Vagina (tissue), 2 donors: ENCODE measurements at places on chromosomes 1 and 21.

DNA sequence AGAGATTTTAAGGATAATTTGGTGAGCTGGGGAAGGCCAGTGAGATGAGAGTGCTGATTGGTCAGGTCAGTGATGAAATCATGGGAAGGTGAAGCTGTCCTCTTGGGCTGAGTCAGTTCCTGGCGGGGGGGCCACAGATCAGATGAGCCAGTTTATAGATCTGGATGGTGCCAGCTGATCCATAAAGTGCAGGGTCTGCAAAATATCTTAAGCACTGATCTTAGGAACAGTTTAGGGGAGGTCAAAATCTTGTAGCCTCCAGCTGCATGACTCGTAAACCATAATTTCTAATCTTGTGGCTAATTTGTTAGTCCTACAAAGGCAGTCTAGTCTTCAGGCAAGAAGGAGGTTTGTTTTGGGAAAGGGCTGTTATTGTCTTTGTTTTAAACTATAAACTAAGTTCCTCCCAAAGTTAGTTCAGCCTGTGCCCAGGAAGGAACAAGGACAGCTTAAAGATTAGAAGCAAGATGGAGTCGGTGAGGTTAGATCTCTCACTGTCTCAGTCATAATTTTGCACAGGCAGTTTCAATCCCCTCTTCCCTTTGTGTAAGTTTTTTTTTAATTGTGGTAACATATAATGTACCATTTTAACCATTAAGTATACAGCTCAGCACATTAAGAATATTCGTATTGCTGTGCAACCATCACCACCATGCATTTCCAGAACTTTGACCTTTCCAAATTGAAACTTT, 39.4 kb downstream of the PTAFR start:
- no peak for DNase-seq

DNA sequence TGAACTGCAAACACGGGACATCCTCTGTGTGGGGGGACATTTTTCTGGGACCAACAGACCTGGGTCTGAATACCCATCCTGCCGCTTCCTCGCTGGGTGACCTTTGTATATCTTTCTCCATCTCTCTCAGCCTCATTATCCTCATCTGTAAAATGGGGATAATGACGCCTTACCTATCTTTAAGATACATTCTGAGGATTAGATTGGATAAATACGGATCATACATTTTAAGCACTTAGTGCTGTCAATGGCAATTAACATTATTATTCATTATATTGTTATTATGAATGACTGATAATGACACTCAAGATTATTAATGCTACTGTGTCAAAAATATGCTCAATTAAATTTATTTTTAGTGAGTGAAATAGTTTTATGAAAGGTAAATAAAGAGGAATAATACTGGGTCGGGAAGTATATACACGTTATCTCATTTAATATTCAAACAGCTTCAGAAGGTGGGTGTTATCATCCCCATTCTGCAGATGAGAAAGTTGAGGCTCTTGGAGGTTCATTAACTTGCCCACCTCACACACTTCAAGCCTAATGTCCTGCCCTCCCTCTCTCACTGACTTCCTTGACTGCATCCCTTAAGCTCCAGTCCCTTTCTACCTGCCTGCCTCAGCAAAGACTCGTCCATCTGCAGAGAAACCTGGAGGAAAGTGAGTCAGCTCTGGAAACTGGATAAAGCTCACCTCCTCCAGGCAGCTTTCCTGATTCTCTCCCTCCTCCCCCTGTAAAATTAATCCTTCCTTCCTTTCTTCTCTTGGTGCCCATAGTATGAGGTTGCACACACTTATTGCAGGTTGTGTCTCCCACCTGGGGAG, 120.7 kb upstream of the JUN start:
- no peak for DNase-seq

GRCh38 chr1:184803180-184803492, 48.5 kb upstream of the EDEM3 start:
- DNase-seq, result no peak

DNA sequence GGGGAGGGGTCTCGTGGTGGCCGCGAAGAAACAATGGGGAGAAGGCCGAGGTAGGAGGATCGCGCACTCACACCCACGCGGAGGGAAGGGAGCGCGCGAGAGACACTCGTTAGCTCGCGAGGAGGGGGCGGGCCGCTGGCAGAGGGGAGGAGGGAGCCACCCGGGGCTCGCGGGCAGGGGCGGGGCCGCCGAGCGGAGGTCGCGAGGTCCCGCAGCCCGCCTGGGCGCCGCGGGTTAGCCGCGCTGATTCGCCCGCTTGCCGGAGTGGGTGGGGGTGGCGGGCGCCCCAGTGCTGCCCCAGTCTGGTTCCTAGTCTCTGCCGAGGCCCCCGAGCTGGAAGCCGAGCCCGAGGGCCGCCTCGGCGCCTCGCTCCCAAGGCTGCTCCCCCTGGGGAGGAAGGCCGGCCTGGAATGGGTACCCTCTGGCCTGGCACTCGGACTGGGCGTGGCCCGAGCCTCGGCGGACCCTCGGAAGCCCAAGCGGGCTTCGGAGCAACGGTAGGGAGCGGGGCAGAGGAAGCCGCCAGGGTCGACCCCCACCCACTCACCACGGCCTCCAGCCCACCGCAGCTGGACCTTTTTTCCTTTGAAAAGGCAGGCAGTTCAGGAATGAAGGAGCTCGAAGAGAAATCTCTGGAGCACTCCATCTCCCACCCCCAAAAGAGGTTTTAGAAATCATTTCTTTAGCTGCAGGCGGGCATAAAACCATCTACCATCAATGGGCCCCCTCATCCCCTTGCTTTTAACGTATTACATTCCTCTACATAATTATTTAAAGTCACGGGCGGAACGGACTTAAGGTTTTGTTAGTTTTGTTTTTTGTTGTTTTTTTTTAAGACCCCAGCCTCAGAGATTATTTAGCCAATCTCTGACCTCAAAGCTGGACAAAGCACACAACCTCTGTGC, 722 bp upstream of the TUT4 start:
- DNase-seq, result no peak

GRCh38 chr1:168396940-168397684, 116.4 kb downstream of the TBX19 start:
- DNase-seq, result peak; percentile 42

GRCh38 chr1:24609949-24610517, 33.1 kb upstream of the SRRM1 start:
- DNase-seq, result no peak

DNA sequence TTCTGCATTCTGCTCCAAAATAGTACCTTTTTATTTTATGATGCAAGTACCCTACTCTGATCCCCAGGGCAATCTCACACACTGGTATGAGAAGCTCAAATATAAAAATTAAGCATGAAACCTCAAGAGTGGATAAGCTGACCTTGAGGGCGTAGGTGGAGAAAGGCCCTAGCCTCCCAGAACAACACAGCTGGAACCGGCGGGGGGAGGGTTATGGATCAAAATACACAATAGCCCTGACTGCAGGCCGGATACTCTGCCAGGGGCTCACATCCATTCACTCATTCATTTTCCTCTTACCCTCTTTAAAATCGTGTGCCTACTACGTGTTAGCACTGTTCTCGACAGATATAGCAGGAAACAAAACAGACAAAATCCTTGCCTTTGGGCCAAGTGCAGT, 32.8 kb upstream of the ECE1 start:
- no peak for DNase-seq

GRCh38 chr1:32767641-32768040, 49.5 kb downstream of the YARS1 start:
- DNase-seq, result no peak

DNA sequence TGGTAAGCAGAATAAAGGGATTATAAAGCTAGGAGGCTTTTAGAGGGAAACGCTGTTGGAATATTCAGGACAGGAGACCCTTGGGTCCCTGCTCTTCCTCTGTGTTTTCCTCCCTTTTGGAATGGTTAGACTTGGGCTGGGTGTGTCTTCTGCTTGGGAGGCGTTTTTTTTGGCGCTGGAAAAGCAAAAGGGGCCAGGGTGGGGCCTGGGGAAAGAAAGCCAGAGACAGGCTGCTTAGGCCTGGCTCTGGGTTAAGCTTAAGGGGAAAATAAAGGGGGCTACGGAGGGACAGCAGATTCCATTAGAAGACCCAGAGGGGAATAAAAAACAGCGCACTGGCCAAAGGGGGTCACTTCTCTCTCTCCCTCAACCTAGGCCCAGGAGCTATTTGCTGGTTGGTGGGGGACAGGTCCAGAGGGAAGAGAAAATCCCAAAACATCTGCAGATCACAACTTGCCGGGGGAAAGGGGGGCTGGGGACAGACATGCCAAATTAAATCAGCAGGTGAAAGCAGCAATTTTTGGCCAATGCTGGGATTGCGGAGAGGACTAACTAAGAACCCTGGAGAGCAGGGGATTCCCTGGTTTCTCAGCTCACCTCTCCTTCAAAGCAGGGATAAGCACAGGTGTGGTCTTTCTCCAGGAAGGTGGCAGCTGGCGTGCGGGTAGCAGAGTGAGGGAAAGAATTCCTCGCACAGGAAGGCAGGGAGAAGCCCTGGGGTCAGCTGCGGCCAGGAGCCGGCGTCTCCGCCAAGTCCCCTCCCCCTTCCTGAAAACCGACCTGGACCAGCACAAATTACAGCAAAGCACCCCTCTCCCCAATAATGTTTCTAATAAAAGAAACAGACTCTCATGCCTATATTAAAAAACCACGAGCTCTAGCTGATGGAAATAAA, 82.2 kb upstream of the AK4 start:
- no peak for DNase-seq

GRCh38 chr1:206507284-206508129, at the start of gene RASSF5:
Gene RASSF5, plus strand, starts transcription at chr1:206507531. Its CDS starts 72 bp downstream, at chr1:206507603.
- no peak for DNase-seq

- DNase-seq, result no peak
Measured at GRCh38 chr1:115840605-115841460, at the start of gene NHLH2. Gene NHLH2, minus strand, starts transcription at chr1:115841126. Its CDS starts 2,754 bp downstream, at chr1:115838372.

GRCh38 chr1:92879316-92879968, 47.6 kb downstream of the RPL5 start:
- DNase-seq, result no peak

DNA sequence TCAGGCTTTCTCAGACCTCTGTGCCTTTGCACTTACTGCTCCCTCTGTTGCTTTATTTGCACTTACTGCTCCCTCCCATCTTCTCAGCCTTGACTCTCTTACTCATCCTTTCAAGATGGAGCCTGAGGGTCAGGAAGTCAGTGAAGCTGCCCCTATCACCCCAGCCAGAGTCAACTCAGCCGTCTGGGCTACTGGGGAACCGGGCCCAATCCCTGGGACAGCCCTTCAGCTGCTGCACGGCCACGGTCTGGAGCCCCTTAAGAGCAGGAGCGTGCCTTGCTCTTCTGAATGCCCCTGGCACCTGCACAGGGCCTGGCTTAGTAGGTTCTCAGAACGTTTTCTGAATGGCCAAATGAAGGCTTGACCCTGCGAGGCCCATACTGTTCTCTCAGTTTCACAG, 244.4 kb downstream of the FOXD2 start:
- DNase-seq, result peak; percentile 64

GRCh38 chr1:52667984-52668383, 30.2 kb downstream of the COA7 start:
- no peak for DNase-seq

GRCh38 chr21:45603481-45603880, 40.0 kb upstream of the PCBP3 start:
- no peak for DNase-seq

DNA sequence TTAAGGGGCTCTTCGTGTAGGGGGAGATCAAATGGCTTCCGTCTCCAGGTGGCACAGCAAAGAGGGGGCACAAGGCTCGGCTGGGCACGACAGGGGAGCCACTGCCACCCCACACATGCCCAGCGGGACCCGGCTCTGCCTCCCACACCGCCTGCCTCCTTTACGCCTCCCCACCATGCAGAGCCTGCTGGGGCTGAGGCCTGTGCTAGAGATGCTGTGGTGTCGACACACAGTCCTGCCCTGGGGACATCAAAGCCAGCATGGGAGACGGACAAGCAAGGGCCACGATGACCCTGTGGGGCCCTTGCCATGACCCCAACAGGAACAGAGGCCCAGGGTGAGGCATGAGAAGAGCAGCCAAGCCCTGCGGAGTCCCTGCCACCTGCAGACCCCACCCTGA, 102.8 kb downstream of the NPHP4 start:
- no peak for DNase-seq

- DNase-seq, result no peak
Measured at GRCh38 chr1:161910604-161911003, 113.1 kb downstream of the OLFML2B start.

- peak; percentile 84 for DNase-seq
Measured at GRCh38 chr1:155175927-155176371, 2.3 kb downstream of the TRIM46 start.

GRCh38 chr1:17944646-17945045, 163.0 kb upstream of the IGSF21 start:
- DNase-seq, result no peak

GRCh38 chr21:31459457-31459856, 115.4 kb upstream of the TIAM1 start:
- DNase-seq, result no peak

DNA sequence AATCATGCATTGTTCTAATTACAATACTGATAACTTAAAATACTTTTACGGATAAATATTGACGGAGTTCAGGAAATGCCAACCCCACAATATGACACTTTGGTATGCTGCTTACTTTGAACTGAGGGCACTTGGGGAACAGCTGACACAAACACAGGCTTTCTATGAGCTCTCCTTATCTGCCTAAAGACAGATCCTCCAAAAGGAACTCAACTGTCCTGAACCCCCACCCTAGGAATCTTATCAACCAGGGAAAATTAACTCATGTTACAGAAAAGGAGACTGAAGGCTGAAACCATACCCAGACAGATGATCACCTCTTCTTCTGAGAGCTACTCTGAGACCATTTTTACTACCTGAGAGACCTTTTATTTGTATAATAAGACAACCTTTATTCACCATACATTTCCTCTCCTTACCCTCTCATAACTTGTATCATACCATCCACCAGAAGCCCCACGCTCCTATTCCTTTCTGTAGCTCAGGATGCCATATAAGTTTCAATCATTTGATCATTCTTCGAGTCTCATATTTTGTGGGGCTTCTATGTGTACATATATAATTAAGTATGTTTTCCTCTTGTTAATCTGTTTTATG, 239.5 kb downstream of the FAF1 start:
- DNase-seq, result no peak

DNA sequence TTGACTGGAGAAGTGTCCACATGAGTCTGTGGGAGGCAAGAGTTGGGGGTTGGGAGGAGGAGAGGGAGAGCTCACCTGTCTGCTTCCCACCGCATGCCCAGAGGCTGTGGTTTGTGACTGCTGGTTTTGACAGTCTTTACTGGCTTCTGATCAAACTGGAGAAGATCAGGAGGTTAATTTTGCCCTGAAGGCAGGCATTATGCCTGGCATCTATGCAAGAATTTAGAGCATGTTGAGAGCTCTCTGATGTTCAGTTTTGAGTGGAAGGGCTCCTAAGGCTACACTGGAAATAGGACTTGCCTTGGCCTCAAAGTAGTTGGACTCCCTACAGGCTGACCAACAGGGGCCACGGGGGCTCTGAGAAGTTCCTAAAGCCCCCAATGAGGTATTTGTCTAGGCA, 101.6 kb downstream of the TLR5 start:
- no peak for DNase-seq

GRCh38 chr1:19439464-19440171, 45.7 kb downstream of the CAPZB start:
- DNase-seq, result no peak

- DNase-seq, result no peak
Measured at GRCh38 chr1:2426540-2426939, 14.2 kb upstream of the PEX10 start.
